ENCODE measurements at places on chromosomes 11 and 22.

DNA sequence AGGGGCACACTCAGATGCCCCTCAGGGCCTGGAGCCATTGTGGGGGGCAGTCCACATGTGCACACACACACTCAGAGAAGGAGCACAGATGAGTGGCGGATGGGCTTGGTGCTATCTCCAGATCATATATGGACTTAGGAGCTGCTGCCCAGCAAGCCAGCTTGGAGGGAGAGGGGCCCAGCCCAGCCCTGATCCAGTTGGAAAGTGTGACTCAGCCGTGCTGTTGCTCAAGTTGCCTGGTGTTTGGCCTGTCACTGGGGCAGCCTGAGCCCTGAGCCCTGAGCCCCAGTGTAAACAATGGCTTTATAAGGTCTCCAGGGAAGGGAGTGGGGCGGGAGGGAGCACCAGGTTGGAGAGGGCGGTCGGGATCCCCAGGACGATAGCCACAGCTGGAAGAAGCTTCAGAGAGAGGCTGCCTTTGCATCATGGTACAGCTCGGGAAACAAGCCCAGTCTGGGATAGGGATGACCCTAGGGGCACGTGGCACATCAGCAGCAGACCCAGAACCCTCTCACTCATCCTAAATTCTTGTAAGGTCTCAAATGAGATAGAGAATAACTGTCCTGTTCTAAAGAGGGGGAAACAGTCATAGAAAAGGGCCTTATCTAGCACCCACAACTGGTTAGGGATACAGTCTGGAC lies 4.8 kb downstream of the SELENOM start:
- no peak for DNase-seq

- DNase-seq: no peak
Observed at GRCh38 chr11:30936491-30936890, 350.3 kb upstream of the MPPED2 start.

DNA sequence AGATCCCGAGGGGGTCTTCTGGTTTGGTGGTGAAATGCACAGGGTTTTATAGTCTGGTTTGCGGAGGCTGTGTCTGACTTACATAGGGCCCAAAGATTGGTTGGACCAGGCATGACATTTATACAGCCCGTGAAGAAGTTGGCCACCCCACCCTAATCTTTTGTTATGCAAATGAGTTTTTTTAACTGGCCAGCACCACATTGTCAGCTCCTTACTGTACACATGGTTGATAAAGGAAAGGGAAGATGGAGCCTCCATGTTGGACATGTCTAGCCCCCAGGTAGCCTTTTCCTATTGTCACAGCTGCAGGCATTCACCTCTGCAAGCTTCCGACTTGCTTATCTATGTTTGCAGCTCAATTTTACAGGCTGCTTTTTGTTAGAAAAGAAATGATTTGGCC lies 70.1 kb downstream of the WT1 start:
- DNase-seq: no peak

- no peak for DNase-seq
Observed at GRCh38 chr11:15493921-15494620, 379.3 kb downstream of the INSC start.

- DNase-seq: no peak
Observed at GRCh38 chr22:25221790-25222189, 2.4 kb downstream of the CRYBB2 start.

DNA sequence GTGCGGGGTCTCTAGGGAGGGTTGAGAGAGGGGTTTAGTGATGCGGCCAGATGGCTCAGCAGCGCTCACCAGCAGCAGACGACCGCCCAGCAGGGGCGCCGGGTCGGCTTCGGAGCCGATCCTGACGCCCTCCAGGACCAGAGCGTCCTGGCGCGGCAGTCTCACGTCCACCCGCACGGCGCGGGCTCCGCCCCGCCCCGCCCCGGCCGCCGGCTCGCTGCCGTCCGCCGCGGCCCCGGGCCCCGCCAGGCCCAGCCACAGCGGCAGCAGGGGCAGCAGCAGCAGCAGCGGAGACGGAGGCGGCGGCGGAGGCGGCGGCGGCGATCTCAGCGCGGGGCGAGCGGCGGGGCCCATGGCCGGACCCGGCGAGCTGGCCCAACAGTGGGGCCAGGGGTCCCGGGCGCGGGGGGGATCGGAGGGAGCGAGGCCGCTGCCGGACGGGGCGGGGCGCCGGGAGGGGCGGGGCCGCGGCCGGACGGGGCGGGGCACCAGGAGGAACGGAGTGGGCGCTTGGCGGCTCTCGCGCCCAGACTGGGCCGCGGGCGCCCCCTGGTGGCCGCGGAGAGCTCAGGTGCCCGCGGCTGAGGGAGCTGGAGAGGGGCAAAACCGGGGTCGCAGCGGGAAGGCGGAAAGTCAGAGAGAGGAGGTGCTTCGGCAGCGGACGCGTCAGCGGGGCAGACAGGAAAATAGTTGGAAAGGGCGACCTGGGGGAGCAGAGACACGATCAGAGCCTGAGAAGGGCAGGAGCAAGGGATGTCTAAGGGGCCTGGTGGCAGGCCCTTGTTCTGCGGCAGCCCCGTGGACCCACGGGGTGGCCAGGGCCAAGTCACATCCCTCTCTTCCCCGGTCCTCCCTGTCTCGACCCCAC lies at the start of gene RNF215:
RNF215 (minus strand) TSS at position 452 of the 868 bp plus-strand sequence; CDS start at position 354, 98 bp downstream.
- peak; percentile 91 for DNase-seq

- no peak for DNase-seq
Observed at GRCh38 chr11:126494831-126495230, 139.3 kb downstream of the ST3GAL4 start.

DNA sequence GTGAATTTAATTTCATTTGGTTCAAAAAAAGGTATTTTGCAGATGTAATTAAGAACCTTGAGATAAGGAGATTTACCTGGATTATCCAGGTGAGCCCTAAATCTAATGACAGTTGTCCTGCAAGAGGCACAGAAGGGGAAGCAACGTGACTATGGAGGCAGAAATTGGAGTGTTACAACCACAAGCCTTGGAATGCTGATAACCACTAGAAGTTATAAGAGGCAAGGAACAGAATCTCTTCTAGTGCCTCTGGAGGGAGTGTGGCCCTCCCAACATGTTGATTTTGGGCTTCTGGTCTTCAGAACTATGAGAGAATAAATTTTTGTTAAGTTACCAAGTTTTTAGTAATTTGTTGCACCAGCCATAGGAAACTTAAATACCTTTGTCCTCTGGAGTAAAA lies 32.8 kb downstream of the RRM1 start:
- no peak for DNase-seq

GRCh38 chr11:86370171-86370570 lies 4.5 kb upstream of the CCDC81 start:
- no peak for DNase-seq

- DNase-seq: no peak
Observed at GRCh38 chr11:7643314-7643713, 30.0 kb downstream of the CYB5R2 start.

GRCh38 chr11:134529212-134530096 lies 117.4 kb upstream of the B3GAT1 start:
- DNase-seq: no peak

DNA sequence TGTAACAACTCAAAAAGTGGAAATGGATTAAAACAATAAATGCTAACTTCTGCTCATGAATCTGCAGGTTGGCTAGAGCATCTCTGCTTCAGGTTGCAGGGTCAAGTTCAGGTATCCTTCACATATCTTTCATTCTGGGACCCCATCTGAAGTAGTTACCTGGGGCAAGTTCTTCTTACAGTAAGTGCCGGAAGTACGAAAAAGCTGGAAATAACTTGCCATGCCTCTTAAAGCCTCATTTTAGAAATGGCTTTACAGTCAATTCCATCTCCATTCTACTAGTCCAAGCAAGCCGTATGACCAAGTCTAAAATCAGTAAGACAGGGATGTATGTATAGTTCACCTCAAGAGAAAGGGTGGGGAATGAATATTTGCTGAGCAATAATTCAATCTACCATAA lies 93.7 kb downstream of the FCHSD2 start:
- DNase-seq: no peak

GRCh38 chr11:79413268-79413667 lies 27.6 kb downstream of the TENM4 start:
- no peak for DNase-seq

DNA sequence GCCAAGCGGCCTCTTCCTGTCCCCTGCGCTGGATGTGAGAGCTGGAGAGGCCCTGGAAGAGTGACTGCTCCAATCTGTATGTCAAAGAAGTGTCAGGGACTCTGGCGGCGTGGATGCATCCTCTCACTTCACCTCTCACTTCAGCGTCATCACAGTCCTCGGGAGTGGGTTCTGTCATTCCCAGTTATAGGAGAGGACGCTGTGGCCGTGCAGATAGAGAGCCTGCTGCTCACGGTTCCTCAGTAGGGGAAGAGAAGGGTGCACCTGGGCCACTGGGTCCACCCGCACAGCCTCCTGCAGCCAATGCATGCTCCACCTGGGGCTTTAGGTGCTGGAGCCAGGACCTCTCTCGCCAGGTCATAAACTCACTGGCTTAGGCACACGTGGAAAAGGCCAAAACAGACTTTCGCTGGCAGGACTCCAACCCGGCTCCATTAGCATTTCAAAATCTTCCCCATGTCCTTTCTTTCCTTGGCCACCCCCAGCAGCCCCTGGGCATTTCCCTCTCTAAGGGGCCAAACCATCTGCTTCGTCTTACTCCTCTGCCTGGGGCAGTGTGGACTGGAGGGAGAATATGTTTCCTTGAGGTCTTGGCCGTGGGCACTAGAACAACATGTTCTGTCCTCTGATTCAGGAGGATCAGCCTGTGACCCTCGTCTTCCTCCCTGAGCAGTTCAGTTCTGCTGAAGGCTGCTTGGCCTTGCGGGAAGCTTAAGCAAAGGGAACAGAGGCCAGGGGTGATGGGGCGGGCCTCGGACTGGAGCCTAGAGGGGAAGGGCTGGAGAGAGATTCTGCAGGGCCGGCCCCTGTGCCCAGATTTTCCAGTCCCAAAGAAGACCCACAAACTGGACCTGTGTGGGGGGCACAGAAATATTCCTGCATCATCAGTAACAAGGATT lies 57.8 kb downstream of the ST14 start:
- peak; percentile 7 for DNase-seq

GRCh38 chr11:12674936-12675696 lies 895 bp downstream of the TEAD1 start:
- no peak for DNase-seq

GRCh38 chr11:69041516-69041915 lies 7.2 kb upstream of the TPCN2 start:
- no peak for DNase-seq

- peak; percentile 73 for DNase-seq
Observed at GRCh38 chr22:44623771-44624510, 78.1 kb upstream of the PRR5 start.

- DNase-seq: no peak
Observed at GRCh38 chr11:34860034-34860433, 56.1 kb downstream of the APIP start.

DNA sequence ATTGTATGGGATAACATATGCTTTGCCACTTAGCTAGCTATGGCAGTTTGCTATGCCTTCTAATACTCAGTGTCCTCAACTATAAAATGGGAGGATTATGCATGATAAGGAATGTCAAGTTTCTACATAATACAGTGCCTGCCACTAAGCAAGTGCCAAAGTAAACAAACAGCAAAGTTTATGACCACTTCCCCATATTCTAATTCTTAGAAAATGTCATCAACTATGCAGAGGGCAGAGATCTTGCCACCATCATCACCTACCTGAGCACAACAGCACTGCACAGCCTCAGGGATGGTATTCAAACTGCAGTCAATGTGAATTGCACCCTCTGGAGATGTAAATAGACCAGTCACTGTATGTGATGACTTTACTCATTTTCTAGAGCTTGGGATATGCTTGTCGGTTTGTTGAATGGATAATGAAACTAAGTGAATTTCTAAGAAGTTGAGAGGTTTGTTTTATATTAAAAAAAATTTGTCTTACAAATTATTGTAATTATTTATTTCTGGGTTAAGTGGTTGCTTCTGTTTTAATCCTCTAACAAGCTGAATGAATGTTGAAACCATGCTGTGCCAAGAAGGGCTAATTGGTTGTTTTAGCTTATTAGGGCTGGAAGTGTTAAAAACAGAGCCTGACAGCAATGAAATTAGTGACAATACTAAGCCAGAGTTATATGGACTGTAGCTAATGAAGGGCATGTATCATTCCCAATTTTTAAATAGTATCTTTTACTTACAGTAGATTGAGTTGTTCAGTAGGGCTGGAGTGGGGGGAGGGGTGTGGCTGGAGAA lies 398.4 kb downstream of the CNTN5 start:
- no peak for DNase-seq

DNA sequence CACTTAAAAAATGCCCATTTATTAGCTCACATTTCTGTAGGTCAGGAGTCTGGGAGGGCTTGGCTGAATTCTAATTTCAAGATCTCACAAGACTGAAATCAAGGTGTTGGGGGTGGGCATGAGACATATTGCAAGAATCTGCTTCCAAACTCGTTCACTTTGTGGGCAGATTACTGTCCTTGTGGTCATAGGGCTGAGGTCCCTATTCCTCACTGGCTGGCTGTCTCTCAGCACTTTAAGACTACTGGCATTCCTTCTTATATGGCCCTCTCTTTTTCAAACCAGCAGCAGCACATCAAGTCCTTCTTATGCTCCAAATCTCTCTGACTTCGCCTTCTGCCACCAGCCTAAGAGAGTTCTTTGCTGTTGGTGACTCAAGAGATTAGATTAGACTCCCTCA lies 27.8 kb upstream of the MYOD1 start:
- DNase-seq: no peak

GRCh38 chr11:22787551-22788162 lies 41.9 kb downstream of the SVIP start:
- peak; percentile 8 for DNase-seq

DNA sequence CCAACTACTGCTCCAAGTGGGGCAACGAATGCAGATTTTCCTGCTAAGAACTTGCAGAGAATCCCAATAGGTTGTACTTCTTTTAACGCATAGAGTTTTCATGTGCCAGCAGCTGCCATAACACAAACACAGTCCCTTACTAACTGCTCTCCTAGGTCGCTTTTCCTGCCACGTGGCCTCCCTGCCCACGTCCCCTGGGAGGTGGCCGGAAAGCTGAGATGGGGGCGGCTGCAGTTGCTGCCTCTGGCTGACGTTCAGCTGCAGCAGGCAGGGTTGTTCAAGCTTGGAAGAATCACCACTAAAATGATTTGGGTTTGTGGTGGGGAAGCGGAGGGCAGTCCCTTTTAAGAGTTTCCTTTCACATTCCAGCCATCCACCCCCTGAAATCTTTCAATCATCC lies 39.3 kb downstream of the ZNF202 start:
- DNase-seq: no peak

DNA sequence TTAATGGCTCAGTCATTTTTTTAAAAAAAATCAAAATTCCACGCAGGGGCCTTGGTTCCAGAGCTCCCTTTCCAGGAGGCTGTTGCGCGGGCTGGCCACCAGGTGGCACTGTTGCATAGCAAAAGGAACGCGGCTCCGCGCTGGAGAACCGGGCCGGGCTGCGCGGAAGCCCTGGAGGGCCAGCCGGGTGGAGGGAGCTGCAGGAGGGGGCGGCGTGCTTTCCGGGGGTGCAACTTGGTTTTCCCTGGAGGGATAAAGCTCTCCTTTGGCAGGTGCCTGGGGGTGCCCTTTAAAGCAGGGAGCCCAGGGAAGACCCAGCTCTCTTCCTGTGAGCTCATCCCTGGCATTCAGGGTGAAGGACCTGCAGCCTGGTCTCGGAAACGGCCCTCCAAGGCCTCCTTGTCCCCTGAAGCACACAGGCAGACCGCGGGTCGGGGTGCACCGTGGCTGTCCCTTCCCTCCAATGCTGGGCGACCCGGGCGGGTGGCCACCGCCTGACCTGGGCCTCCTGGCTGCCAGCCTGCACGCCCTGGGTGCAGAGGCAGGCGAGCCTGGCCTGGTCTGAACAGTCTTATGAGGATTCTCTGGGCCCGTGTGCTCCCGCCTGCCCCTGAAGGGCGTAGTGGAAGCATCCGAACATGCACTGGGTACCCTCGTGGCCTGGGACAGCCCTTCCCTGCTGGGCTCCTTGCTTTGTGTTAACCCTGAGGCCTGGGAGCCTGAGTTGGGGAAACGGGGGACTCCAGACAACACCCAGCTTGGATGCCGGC lies 23.4 kb downstream of the KRTAP5-5 start:
- DNase-seq: peak; percentile 95

Data from HuH-7 (cell line).